Activated CD4-positive, alpha-beta T cell treated with anti-CD3 and anti-CD28 coated beads for 48 hours (primary cell): ENCODE measurements at places on chromosomes 3 and 15.

DNA sequence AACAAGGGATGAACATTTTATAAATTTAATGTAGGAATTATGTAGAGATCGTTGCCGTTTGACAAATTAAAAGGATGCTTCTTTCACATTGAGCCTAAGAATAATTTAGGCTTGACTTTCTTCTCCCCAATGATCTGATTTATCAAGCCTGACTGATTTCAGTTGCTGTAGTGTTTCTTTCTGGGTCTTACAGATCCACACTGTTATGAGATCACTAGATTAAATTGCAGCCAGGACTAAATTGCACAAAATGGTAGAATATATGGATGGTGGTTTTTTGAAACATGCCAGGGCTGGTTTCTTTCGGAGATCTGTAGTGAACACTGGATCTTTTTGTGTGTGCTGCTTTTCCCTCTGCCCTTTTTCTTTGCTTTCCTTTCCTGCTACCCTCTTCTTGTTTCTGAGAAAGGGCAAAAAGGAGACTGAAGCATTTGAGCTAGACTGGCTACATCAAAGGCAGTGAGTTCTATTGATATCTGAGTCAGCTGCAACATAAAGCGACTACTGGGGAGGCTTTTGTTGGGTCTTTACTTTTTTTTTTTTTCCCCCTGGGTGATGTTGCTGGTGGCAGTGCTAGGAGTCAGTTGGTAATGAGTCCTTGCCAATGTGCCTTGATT is 83.0 kb downstream of the AKAP13 start:
- no peak for DNase-seq

GRCh38 chr3:170563712-170564423 is 22.0 kb downstream of the SLC7A14 start:
- peak; percentile 42 for DNase-seq

GRCh38 chr3:171811913-171812335 is 1.6 kb upstream of the PLD1 start:
- DNase-seq: no peak

GRCh38 chr3:187916072-187916471 is 170.8 kb upstream of the BCL6 start:
- no peak for DNase-seq

- no peak for DNase-seq
Observed at GRCh38 chr3:177257625-177258024, 60.3 kb upstream of the TBL1XR1 start.

GRCh38 chr3:121735047-121735696 is 14.4 kb downstream of the GOLGB1 start:
- DNase-seq: no peak

GRCh38 chr3:144109944-144110343 is 138.3 kb downstream of the DIPK2A start:
- DNase-seq: no peak

GRCh38 chr3:29463304-29463703 is 182.4 kb downstream of the RBMS3 start:
- DNase-seq: no peak

GRCh38 chr15:39852250-39852649 is 67.8 kb downstream of the GPR176 start:
- DNase-seq: no peak

DNA sequence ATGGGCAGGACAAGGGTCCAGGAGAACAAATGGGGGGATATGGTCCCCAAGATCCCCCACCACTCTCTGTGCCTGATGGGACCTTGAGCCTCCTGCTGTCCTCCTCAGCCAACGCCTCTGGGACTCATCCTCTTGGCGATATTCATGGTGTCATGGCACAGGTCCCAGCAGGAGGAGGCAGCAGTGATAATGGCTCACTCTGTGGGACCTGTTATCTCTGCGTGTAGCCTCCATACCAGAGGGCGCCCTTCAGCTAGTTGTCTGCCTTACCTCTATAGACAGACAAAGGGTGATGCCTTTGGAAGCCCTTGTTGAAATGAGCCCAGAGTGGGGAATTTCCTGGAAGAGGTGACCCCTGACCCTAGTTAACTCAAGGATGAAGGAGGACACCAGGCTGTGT is 7.4 kb downstream of the ZBTB47 start:
- no peak for DNase-seq

DNA sequence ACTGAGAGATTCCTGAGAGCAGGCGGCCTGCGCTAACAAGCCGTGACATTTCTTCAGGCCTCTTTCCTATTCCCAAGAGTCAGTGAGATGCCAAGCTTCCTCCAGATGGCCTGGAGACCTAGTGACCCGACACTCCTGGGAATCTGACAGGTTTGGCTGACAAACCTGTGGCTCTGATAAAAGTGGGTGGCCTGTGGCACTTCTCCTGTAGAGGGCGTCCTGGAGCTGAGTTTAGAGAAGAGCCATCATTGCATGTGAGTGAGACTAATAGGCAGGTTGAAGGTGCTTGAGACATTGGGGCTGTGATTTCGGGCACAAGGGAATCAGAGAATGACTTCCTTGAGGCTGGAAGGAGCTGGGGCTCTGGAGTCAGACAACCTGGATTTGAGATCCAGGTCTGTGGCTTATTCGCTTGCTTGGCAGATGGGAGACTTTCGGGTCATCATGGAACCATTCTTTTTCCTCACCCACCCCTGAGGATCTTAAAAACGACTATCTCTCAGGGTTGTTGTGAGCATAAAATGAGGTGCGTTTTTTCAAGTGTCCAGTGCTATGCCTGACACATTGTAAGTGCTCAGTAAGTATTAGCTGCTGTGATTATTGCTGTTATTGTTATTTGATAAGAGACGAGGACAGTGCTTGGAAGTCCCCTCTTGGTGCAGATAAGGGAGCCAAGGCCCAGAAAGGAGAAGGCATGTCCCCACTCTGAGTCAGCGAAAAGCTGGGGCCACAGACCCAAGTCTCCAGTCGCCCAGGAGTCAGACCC is 77.2 kb downstream of the SCN10A start:
- DNase-seq: peak; percentile 63

DNA sequence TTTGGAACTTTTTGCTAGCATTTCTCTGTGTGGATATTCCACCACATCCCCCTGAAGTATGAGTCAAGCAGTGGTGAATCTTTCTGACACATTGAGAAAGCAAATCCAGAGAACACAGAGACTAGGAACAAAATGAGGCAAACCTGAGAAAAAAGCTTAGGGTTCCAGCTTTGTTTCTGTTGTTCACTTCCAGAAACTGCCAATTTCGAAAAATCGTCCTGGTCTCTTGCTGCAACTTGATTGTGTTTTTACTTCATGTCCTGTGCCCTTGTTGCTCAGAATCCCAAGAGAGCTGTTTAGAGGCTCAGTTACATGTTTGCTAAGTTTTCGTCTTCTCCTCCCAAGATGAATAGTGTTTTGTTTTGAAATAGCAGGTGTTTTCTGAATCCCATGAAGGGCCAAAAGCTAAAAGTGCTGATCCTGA is 13.7 kb downstream of the MAP2K1 start:
- DNase-seq: no peak

GRCh38 chr3:20125897-20126296 is 60.1 kb downstream of the SGO1 start:
- no peak for DNase-seq

DNA sequence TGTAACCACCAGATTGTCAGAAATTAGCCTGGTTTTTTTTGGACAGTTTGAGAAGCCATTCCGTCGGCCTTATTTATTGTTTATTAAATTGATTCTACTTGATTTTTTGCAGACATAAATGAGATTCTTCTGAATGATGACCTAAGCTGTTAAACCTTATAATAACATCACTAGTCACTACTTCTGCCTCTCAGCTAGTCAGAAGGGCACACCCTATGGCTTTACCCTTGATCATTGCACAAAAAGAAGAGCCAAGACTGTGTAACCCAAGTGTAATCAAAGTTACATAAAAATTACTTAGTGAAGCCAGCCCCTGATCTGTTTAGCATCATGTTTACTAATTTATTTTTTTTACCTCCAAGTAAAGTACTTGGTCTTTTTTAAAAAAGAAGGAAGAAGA is 64.3 kb downstream of the CHL1 start:
- no peak for DNase-seq

DNA sequence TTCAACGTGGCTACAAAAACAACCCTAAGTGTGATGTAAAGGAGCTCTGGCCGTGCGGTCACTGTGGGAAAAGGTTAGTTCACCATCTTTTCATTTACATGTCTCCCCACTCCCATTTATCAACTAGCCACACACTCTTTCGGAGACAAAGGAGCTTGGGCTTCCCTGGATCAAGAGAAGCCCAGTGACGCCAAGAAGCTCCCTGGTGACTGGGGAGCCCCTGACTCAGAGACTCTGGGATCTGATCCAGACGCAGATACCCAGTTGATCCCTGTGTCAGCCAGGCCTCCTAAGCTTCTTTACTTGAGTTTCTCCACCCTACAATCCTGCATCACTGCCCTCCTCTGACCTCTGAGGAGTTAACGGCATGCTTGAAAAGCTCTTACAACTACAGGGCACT is 43.9 kb downstream of the HEG1 start:
- DNase-seq: no peak

- DNase-seq: no peak
Observed at GRCh38 chr3:116000311-116000710, 377.0 kb downstream of the GAP43 start.

- no peak for DNase-seq
Observed at GRCh38 chr3:123258811-123259420, 57.2 kb downstream of the SEC22A start.

GRCh38 chr15:43270676-43271306 is 4.1 kb upstream of the TGM5 start:
- no peak for DNase-seq

GRCh38 chr15:60685346-60685937 is 206.5 kb upstream of the ICE2 start:
- DNase-seq: no peak

GRCh38 chr3:110677506-110677905 is 394.1 kb upstream of the NECTIN3 start:
- no peak for DNase-seq

DNA sequence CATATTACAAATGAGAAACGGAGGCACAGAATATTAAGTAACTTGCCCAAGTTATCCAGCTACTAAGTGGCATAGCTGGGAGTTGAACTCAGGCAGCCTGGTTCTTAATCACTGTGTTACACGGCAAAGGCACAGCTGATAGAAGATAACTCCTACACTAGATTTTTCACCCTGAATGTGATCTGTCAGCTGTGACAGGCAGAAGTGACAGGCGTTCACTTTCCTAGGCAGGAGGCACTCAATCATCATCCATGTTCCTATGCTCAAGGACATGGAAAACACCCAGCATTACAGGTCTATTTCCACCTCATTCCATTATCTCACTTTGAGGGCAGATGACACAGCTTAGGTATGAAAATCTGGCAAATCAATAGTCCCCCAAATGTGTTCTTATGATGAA is 35.6 kb downstream of the TBC1D2B start:
- no peak for DNase-seq

DNA sequence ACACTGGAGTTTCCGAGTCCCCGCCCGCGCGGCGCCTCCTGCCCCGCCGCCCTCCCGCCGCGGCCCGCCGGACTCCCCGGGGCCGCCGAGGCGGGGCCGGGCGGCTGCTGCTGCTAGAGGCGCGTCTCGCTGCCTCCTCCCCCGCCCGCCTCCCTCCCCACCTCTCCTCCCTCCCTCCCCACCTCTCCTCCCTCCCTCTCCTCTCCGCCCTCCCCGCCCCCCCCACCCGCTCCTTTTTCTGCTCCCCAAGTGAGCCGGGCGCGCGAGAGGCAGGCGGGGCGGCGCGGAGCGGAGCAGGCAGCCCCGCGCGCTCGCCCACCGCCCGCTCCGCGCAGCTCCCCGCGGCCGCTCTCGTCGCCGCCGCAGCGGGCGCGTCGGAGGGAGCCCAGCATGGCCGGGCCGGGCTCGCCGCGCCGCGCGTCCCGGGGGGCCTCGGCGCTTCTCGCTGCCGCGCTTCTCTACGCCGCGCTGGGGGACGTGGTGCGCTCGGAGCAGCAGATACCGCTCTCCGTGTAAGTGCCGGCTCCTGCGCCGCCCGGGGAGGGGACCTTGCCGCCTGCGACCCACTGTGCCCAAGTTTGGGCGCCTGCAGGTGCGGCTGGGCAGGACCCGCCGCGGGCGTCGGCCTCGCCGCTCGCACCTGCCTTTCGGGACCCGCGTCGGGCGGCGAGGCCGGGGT is at the start of gene CACNA2D3:
Gene CACNA2D3, plus strand, starts transcription at position 229 of the 679 bp plus-strand sequence.
- DNase-seq: no peak

- DNase-seq: no peak
Observed at GRCh38 chr3:124700880-124701684, 29.2 kb upstream of the UMPS start.

GRCh38 chr15:37103163-37103435 is 2.8 kb upstream of the MEIS2 start:
- no peak for DNase-seq

DNA sequence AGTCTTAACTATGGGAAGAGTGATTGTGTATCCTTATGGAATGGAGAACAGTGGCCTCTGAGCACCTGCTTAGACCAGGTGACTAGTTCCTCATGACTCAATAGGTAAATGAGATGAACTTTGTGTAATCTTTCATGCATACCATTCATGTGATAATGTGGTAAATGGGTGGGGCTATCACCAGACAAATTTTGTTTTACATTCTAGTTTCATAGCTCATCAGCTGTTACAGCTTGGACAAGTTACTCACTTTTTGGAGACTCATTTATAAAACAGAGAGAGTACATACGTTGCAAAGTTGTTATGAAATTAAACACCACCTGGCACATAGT is 103.7 kb upstream of the TGFBR2 start:
- DNase-seq: no peak

DNA sequence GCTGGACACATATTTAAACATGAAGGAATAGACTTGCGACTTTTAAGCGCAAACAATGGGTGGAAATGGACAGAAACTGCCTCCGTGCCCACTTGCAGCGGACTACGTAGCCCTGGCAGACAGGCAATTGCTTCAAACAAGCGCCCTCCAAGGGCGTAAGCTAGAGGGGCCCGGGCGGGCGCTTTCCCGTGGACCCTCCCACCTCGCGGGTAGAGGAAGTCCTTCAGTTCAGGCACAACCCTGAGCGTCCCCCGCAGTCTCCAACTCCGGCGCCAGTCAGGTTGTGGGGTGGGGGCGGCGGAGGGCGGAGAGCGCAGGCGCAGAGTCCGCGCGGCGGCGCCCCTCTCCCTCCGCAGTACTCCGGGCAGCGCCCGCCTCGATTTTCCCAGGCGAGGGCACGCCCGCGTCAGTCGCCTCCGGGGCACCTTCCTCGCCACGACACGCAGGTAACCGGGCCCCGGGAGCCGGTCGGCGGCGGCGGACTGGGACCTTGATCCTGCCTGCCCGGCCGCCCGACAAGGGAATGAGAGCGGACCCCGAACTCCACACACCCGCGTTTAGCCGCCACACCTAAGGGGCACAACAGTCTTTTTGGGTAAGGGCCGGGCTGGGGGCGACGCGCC is at the start of gene SLC35G2:
Gene SLC35G2, plus strand, starts transcription at position 358 of the 623 bp plus-strand sequence. CDS start 35,335 bp downstream, outside the sequence.
- DNase-seq: peak; percentile 41

DNA sequence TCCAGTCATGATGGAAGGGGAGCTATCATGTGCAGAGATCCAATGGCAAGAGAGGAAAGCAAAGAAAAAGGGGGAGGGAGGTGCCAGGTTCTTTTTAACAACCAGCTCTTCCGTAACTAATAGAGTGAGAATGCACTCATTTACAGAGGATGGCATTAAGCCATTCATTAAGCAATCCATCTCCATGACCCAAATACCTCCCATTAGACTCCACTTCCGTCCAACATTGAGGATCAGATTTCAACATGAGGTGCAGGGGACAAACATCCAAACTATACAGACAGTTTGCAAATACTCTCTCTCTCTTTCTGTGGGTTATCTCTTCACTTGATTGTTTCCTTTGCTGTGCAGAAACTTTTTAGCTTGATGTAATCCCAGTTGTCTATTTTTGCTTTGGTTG is 21.2 kb downstream of the ZDHHC23 start:
- DNase-seq: no peak

- DNase-seq: peak; percentile 75
Observed at GRCh38 chr3:49377483-49377882, 19.3 kb upstream of the GPX1 start.
